ENCODE measurements at places on chromosomes 2 and 18.

GRCh38 chr2:101844055-101844635 is 146.6 kb downstream of the MAP4K4 start:
- DNase-seq, result no peak

DNA sequence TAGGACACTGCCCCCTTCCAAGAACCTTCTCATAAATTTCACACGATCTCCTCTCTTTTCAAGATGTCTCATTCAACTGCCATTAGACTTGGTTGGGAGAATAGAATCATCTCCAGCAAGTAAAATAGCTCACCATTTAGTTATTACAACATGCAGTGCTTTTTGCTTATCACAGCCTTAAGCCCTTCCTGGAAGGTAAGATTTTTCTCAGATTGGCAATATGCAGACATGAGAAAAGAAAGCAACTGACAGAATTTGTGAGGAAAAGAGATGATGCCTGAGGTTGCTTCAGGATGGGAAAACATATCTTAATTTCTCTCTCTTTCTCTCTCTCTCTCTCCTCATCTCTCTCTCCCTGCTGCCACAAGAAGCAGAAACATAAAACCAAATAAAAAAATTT is 855.1 kb upstream of the ACVR2A start:
- DNase-seq, result no peak

DNA sequence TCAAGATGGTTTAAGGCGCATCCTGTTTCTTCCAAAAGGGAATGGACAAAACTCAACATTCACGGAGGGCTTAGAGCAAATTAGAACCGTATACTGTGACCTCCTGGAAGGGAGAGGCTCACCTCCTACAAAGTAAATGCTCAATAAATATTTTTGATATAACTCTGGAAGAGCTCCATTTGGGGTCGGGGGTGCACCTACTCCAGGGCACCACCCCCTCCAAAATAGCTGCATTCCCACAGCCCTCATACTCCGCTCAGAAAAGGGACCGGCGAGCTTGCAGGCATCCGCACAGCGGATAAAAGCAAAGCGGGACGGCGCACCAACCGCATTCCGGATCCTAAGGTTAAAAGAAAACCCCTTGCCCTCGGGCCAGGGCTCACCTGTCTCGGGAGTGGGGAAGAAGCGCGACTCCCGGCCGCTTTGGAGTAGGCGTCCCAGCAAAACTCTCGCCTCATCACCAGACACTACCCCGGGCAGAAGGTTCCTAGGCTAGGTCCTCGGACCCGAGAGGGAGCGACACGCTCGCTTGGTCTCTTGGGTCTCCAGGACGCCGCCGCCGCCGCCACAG is 378 bp downstream of the WDPCP start:
- DNase-seq, result no peak

GRCh38 chr2:24330161-24330560 is 30.2 kb downstream of the ITSN2 start:
- no peak for DNase-seq

DNA sequence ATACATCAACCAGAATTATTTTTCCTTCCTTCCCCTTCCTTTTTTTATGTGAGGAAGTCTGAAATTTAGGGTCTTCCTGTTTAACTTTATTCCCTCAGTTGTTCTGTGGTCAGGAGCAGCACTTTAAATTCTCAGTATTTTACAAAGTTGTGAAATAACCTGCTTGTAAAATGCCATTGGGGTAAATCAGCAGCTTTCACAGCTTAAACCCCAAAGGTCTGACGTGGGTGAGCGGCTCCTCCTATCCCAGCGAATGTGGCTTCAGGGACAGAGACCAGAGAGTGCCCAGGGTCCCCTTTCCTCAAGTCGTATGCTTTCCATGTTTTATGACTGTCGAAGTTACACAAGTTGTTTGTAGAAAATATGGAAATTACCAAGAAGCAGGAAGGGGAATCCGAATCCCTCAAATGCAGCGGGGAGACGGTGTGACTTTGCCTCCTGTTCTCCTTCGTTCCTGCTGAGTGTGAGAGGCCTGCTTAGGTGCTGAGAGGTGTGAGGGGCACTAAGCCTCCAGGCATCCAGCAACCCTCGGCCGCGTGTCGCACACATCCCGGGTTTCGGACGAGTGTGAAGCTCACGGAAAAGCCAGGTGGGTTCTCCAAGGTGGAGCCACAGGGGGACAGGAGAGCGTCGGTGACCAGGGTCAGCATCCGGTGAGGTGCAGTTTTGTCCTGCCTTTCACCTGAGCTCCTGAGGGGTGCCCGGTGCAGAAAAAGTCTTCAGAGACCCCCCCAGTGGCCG is 10.8 kb upstream of the KCNG2 start:
- no peak for DNase-seq

GRCh38 chr2:23705771-23706612 is 220.9 kb downstream of the ATAD2B start:
- DNase-seq, result no peak

DNA sequence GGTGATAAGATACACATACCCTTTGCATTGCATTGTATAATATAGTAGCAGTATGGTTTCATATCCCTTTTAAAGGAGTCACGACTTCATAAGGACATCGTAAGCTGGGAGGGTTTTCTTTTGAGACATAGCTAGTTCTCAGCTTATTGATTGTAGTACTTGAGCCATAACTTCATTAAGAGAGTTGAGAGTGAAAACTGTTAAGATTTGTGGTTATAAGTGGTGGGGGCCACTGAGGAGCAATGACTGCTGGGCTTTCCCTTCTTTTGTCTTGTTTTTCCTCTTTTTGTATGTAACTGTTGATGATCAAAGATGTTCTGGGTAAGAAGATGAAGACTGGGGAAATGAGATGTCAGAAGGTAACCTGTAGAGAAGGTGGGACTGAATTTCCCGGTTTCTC is 11.0 kb downstream of the EIF5B start:
- DNase-seq, result no peak
